ENCODE measurements at places on chromosomes 4 and X. TPM values are rescaled to one million over a fixed set of nuclear protein-coding genes. Genes with fewer than 3 reads are reported as not detected.

RHOH gene
- not detected for total RNA-seq

GRCh38 chr4:99390055-99390454 is 37.5 kb upstream of the ADH1C start:
- no peak for DNase-seq

PNMA5 gene
- not detected for total RNA-seq

VBP1 gene
- 80.6 TPM for total RNA-seq

GRCh38 chr4:140098455-140099160 is 55.4 kb downstream of the MAML3 start:
- peak; percentile 79 for DNase-seq

DNA sequence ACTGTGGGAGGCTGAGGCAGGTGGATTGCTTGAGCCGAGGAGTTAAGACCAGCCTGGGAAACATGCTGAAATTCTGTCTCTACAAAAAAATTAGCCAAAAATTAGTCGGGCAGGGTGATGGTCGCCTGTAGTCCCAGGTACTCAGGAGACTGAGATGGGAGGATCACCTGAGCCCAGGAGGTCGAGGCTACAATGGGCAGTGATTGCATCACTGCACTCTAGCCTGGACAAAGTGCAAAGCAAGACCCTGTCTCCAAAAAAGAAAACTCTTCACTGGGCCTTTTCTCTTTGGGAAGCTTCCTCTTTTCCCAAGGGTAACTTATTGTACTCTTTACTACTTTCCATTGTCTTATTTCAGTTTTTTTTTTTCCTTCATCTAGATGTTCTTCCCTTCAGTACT is 88.9 kb downstream of the UBE2K start:
- DNase-seq: no peak

- peak; percentile 65 for DNase-seq
Measured at GRCh38 chrX:149631234-149632165, at the start of gene TMEM185A. TSS of gene TMEM185A (minus strand) at chrX:149631792. CDS start at chrX:149631580, 212 bp downstream.

- peak; percentile 34 for DNase-seq
Measured at GRCh38 chr4:17511509-17511949, 361 bp downstream of the QDPR start.

- peak; percentile 3 for DNase-seq
Measured at GRCh38 chr4:180058691-180059215, 2184.4 kb upstream of the TENM3 start.

RRH gene
- 0.18 TPM for total RNA-seq

- no peak for DNase-seq
Measured at GRCh38 chrX:3403748-3404147, 57.3 kb upstream of the MXRA5 start.

DNA sequence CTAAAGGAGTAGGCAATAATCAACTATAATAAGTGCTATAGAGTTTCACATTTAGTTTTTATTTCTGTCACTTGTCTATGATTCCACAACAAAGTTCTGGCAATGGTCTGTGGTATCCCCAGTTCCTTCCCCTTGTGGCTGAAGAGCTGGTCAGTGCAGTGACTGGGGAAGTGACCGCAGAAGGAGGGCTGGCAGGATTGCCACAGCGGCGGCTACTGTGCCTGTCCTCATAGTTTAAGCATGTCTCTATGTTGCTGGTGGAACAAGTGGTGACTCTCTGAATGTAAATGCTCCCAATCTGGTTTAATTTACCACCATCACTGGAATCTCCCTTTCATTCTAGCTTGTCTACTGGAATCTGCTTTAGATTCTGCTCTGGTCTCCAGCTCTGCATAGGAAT is 170.6 kb upstream of the GK2 start:
- no peak for DNase-seq

GRCh38 chr4:38609614-38610013 is 54.4 kb upstream of the KLF3 start:
- DNase-seq: peak; percentile 4

PALLD gene
- 33.5 TPM for total RNA-seq

DNA sequence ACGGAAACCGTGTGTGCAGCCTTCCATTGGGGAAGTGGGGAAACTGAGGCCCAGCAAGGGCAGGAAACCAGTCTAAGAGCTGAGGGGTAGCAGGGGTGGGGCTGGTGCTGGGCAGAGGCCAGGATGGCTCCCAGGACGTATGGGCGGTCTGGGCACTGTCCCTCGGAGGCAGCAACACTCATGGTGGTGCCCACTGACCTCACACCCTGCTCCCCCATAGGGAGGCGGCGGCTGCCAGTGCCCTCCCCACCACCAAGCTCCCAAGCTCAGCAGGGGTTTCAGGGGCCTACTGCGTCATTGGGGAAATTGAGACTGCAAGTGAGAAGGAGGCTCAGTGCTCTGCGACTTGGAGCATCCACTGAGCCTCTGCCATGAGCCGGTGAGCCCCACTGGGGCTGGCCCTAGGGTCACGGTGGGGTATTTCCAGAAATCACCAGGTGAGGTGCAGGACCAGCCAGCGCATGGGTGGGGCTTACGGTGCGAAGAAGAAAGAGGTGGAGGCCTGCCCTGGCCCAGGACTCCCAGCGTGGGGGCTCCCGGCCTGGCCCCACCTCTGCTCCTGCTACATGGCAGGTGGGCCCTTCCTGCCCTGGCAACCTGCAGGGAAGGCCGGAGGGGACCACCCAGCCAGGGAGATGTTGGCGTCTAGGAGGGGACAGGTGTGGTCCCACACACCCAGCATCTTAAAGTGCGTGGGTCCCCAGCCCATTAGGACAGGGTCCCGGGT is 915 bp downstream of the MSANTD1 start:
- DNase-seq: no peak

GRCh38 chr4:34157547-34157946 is 2086.8 kb downstream of the ARAP2 start:
- DNase-seq: peak; percentile 37

GRCh38 chr4:148780426-148781005 is 338.3 kb upstream of the NR3C2 start:
- no peak for DNase-seq

GRCh38 chrX:13469963-13470684 is 99.3 kb upstream of the EGFL6 start:
- DNase-seq: peak; percentile 58

DNA sequence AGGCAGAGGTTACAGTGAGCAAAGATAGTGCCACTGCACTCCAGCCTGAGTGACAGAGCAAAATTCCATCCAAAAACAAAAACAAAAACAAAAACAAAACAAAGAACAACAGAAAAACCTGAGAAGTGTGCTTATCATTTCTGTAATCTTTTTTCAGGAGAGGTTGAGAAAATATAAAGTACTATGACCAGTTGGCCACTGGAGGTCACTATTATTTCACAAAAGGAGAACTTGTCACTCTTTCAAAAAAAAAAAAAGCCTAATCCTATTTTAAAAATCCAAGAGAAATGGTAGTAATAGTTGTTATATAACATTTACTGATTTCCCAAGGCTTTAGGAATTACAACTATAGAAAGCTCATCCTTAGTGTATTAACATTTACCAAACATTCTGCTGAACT is 24.9 kb upstream of the RNF150 start:
- peak; percentile 51 for DNase-seq

DNA sequence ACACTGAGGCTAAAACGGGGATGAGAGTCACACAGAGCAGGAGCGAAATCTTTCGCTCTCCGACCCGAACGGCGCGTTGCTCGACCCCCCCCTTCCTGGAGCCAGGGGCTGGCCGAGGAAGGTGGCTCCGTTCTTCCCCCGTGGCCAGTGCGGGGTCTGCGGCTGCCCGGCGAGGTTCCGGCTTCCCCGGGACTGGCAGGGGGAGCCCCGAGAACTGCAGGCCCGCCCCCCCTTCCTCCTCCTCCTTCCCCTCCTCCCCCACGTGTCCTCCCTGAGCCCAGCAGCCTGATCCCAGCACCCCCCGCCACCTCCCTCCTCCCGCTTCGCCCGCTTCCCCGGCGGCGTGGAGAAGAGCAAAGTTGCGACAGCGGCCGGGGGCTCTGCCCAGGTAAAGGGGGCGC is 2.4 kb upstream of the BCORL1 start:
- DNase-seq: no peak

DNA sequence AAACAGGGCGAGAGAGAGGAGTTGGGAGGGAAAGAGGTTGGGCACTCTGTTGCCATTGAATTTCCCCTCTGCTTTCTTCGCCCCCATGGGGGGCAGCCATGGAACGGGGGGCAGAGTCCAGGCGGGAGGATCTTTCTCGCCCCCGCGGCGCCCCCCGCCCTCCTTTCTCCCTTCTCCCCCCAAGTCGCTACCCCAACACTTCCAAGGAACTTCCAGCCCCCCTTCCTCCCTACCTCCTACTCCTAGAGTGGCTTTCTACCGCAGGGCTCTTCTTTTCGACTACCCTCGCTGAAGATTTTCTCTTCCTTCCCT is 594 bp upstream of the STAG2 start:
- DNase-seq: no peak

DNA sequence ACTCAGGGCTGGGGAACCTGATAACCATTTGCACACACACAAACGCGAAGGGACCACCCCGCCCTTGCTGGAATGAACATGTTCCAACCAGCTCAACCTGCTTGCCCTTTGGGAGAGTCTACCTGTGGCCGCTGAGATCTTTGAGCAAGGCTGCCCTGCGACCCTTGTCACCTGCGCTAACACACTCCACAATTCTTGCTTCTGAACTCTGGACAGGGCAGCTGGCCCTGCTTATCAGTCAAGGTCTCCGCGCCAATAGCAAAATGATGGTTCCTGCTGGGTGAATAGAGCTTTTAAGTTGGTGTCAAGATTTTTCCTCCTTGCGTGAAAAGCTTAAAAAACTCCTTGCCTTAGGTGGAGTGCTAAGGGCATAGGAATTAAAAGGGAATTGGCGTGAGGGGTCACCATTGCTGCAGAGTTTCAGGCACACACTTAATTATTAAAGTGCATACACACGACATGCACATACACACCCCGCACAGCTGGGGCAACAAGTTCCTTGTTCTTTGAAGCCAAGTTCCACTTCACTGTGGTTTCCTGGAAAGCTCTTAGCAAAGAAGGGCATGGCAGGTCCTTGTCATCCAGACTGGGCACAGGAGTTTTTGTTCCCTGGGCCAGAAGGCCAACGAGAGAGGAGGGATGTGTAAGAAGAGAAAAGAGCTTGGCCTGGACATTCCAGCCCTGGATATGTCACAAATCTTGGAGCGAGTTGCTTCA is 207.7 kb downstream of the STIM2 start:
- DNase-seq: no peak

MUC7 gene
- total RNA-seq: not detected

DNA sequence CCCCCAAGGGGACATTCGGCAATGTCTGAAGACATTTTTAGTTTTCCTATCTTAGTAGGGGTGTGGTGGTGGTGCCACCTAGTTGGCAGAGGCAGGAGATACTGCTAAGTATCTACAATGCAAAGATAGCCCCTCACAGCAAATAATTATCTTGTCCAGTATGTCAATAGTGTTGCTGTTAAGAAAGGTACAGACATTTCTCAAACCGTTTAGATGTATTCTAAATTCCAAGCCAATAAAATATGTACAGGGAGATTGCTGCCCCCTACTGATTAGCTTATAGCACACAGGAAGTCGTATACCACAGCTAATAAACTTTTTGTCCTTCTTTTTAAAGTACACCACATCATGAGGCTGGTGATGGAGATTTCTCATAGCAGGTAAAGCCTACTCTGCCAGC is 260.5 kb downstream of the TMA16 start:
- peak; percentile 51 for DNase-seq

DNA sequence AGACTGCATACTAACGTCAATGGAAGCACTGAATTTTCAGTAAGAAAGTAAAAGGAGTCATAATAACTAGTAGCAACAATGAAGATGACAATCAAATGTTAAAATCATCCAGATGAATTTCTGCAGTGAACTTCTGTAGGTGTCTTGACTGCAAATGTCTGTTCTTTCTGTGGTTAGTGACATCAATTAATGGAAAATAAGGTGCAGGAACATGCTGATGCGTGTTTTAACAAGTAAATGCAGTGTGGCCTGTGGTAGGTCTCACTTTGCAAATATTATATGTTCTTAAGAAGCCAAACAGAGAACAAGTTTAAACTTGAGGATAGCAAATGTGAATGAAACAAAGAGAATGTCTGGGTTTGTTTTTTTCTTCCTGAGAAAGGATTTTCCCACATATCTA is 2.6 kb upstream of the DTHD1 start:
- DNase-seq: no peak

DCAF12L2 gene
- 0.44 TPM for total RNA-seq

NHS gene
- total RNA-seq: 5.6 TPM

DNA sequence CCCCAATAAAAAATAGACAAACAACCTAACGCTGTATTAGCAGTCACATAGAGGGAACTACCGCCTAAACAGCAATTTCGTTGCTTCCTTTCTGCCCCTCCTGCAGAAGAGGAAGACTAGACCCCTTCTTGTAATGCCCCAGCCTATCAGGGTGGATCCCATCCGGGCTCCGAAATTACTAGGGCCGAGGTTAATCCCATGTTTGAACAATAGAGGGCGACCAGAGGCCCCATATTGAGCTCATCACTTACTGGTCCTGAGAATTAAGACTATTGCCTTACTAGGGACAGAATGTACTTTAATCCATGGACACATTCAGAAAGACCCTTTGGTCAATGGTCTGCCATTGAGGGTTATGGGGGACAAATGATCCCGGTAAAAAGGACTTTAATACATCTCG is 11.8 kb upstream of the ZNF630 start:
- peak; percentile 73 for DNase-seq

GRCh38 chr4:7810783-7811535 is 128.7 kb downstream of the AFAP1 start:
- DNase-seq: no peak

DNA sequence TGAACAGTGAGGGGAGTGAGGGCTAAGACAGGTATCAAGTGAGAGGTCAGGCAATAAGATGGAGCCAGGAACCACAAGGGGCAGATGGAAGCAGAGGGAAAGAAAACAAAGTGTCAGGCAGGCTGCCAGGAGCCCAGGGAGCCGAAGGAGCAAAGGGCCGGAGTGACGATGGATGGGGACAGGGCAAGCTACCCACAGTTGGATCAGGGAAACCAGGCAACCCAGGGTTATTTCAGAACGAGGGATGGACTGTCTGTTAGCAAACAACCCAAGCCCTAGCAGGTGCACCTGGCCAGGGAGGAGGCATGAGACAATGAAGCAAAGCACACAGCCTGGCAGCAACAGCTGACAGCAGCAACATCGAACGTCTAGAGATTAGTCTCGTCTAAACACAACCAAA is 39.2 kb downstream of the SEL1L3 start:
- no peak for DNase-seq

DNA sequence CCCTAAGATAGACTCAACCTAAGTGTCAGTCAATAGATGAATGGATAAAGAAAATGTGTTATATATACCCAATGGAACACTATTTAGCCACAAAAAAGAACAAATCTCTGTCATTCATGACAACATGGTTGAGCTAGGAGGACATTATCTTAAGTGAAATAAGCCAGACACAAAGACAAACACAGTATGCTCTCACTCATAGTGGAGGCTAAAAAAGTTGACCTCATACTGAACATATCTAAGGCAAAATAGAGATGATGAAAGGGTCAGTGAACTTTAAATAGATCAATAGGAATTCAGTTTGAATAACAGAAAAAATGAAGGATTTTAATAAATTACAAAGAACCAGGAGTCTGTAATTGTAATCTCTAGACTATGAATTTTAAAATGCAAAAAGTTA is 106.5 kb downstream of the SOWAHB start:
- DNase-seq: no peak

DNA sequence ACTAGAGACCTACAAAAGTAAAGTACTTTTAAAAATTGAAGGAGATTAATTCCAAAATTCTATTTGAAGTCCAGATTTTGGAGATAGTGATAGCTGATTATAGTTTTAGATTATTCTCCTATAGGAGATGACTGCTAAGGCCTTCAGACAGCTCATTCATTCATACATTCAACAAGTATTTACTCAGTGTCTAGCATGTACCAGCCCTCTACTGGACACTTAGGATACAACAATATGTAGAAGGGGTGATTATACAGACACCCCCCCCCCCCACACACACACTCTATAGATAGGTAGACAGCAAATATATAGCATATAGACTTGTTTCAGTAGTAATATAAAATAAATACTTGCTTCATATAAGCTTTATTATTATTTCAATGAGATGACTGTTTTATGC is 60.4 kb upstream of the TAF9B start:
- peak; percentile 67 for DNase-seq

CXCL13 gene
- total RNA-seq: not detected

Data from PC-3 (cell line).